ENCODE measurements at places on chromosomes 16 and 17.

GRCh38 chr17:79152636-79153035, 78.0 kb downstream of the ENGASE start:
- DNase-seq: no peak

DNA sequence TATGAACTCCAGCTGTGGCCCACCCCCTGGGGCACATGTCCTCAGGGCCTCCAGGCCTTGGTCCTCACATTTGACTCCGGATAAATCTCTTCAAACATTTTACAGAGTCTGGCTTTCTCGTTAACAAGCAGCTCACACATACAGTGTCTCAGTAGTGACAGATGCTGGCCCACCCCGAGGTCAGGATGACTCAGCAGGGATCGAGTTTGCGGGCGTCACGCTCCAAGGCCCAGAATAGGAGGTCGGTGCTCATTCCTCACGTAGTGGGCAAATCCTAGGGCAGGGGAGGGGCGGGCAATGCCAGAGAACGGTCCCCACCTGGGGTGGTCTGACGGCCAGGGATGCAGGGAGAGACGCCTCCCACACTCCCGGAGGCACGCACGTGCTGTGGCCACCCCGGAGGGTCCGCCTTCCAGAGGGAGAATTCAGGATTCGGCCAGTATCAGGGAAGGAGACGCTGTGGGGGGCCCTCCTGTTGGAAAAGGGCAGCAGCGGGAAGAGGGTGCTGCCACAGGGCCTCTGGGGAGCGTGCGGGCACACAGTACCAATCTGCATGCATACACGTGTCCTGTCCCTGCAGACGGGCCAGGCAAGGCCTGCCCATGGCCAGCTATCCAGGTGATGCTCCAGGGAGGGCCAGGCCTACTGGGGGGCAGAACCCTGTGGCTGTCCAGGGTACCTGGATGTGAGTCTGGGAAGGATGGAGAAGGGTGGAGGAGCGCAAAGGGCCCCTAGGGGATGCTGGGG, 8.6 kb downstream of the SLC7A5 start:
- DNase-seq: no peak

DNA sequence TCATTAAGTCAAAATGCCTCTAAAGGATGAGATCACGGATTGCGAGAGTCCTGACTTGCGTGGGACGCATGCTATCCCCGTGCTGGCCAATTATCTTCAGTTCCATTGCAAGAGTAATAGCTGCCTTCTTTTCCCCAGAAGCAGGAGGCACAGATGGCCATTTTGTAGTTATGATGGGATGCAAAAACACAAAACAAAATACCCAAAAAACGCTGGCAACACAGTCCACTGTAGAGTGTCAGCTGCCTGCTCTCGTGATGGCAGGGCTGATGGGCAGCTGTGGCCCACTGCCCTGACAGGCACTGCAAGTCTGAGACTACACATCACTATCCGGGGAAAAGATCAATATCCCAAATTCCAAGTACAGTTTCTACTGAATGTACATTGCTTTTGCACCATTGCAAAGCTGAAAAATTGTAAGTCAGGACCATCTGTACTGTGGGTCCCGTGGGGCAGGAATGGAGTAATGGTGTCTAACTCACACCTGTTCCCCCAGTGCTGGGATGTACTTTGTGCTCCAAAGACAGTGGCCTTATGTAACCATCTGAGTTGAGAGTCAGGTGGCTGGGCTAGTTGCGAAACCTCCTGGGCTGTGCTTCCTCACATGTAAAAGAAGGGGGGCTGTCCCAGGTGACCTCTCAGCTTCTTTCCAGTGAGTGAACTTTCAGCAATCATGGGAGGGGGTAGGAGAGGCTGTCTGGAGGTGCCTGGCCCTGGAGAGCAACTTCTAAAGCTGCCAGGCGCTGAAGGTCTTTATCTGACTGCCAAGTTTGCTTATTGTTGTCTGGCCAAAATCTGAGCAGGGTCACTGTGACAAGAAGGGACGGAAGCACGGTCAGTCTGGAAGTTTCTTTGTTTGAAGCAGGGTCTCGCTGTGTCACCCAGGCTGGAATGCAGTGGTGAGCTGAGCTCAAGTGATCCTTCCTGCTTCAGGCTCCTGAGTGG, 4.7 kb downstream of the SLC47A1 start:
- DNase-seq: no peak

GRCh38 chr17:1597861-1598342, 30.7 kb downstream of the SLC43A2 start:
- DNase-seq: no peak

- DNase-seq: no peak
Measured at GRCh38 chr17:63983320-63983719, 10.6 kb upstream of the SCN4A start.

- no peak for DNase-seq
Measured at GRCh38 chr17:2487306-2487705, 24.4 kb downstream of the METTL16 start.

DNA sequence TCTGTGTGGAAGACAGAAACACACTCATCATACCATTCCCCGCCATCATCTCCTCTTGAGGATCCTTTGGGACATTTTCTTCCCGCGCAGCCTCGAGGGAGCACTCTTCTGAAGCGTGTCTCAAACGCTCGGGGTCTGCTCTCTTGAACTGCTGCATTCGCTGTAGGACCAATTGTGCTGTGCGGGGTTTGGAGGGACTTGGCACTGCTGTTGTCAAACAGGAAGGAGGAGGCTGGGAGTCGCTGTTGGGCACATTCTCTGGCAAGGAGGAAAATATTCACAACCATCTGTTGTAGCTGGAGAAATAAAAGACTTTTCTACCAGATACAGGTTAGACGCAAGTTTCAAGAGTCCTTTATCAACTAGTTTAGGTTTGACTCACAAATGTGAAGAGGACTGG, 5.0 kb downstream of the SLX4 start:
- no peak for DNase-seq

DNA sequence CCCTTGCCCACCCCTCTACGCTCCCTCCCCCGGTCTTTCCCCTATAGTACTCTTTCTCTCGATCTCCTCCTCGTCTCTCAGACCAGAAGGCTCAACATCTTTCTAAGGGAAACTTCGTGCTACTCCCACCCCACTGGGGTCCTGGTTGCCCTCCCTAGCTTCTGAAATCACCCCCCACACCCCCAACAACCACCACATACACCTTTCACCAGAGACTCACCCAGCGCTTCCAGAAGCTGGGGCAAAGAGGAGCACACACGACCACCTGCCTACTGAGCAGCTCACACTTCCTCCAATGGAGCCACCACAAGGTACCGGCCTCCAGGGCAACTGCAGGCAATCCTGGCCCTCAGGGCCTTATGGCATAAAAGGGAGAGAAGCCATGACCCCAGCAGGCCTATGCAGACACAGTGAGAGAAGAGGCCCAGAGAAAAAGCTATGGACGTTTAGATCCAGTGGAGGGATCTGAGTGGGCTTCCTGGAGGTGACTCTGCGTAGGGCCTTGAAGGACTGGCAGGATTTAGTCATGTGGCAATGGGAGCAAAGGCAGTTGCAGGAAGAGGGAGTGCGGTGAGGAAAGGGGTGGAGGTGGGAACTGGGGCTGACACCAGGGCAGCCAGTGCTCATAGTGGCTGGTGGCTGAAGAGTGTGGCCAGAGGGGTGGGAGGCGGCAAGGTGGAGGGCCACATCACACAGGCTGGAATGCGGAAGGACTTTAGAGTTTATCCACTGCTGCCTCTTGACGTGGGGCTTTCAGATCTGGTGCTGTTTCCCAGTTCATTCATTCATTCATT, 12.1 kb upstream of the TMEM92 start:
- no peak for DNase-seq

DNA sequence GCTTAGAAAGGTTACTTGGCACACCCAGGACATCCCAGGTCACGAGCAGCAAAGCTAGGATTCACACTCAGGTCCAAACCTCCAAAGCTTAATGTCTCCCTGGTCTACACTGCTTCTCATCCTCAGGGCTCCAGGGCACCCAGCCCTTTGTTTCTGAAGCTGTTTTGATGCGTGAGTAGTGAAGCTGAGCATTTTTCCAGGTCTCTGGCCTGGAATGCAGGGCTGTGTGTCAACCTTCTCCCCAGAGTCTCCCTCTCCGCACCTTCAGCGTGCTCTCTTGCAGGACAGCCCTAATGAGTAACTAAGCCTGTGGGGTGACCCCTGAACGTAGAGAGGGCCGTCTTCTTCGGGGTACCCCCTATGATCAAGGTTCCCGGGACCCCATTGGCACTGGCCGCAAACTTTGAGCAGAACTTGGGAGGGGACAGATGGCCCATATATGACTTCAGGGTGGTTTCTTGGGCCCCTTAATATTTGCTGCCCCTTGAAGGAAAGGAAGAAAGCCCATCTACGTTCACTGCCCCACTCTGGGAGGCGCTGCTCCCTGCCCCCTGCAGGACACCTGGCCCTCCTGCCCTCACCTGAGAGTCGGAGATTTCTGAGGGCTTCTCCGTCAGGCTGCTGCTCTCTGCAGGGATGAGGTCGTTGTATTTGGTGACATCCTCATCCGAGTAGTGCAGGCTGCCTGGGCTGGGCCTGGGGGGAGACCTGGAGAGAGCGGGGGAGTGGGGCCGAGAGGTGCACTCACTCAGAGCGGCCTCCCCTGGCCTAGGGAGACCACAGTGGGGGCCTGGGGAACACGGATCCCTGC, 36.4 kb upstream of the CDC42EP4 start:
- no peak for DNase-seq

- no peak for DNase-seq
Measured at GRCh38 chr17:36627101-36627500, 25.7 kb downstream of the MRM1 start.

DNA sequence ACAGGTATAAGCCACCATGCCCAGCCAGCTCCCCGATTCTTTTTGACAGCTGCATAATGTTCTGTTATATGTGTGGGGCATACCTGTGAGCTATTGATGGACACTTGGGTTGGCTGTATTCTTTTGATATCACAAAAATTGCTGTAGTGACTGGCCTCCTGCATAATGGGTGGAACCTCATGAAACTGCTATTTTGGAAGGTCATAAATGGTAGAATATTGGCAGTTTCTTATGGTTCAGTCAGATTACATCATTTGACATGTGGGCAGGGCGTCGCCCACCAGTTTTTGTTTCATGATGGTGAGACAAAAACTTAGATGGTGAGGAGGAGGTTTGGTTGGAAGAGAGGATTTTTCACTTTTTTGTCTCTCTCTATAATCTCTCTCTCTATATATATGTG, 26.7 kb upstream of the POLR3E start:
- no peak for DNase-seq

DNA sequence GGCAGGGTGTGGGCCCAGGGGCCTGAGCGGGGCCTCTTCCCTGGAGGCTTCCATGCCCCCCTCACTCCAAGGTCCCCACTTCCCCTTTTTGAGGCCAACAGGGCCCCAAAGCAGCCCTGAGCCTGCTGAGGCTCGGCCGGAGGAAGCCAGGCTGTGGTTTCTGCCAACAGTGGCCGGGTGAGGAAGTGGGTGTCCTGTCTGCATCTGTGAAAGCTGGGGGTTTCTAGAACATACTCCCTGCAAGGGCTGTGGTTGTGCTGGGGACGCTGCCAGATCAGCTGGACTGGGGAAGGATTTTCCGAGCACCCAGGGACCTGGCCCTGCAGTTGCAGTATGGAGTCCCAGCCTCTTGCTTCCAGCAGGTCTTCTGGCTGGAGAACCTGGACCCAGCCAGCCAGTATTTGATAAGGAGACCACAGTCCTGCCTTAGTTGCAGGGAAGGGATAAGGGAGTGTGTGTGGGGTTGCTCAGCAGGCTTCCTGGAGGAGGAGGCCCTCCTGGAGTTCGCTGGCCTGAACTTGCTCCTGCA, 15.7 kb downstream of the ADCY7 start:
- peak; percentile 37 for DNase-seq

DNA sequence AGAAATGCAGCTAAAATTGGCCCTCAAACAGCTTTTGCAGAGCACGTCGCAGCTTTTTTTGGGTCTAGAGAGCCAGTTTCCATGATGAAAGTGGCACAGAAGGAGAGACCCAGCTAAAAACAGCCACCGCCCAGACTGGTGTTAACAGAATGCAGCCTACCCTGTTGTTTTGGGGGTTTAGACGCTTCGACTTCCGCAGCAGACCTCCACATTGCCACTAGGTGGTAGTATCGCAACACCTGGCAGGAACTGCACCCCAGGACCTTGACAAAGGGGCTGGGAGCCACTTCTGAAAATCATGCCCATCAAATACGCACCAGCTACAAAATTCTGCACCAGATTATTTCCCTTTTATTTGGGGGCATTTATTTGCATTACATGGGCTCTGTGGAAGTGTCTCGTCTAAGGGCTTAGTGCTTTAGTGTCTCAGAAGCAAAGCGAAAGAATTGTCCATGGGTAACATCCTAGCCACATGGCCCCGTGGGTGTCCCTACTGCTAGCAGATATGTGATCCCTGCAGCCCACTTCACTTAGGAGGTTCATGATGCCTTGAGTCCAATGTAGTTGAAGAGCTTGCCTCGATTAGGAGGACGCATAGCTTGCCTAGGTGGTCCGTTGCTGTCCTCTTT, 167.1 kb downstream of the HAPSTR1 start:
- DNase-seq: peak; percentile 84

DNA sequence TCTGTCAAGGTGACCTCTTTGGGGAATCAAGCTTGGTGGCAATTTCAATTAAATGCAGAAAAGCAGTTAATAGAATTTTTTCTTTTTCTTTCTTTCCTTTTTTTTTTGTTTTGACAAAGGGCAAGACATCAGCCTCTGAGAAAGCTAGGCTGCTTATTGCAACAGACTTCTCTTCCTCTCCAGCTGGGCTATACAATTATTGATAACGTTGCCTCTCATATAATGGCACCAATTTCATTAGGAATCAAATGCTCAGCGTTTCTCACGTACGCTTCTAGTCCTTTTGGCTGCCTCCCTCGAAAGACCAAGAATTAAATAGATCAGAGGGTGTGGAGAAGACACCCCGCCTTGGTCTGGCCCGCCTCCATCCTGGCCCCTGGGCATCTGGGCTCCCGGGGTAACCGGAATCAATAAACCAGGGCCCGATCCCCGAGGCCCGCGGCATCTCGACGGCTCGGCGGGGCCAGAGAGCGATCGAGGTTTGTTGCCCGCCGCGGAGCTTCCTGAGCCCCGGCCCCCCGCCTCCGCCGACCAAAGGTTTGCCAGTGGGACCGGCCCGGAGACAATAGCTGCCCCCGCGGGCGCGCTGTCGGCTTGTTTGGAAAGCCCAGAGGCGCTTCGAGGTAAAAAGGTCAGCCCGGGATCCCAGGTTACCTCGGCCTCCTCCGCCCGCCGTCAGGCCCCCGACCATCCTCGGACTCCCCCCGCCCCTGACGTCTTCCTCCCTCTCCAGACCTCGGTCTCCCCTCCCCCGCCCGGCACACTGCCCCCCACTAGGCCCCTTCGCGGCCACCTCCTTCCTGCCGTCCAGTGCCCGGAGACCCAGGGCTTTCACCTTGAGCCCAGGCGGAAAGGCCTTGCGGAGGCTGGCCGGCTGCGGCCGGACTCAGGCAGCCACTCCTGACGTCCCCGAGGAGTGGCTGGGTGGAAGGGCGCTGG, 3.9 kb downstream of the HOXB1 start:
- DNase-seq: no peak

- DNase-seq: no peak
Measured at GRCh38 chr17:73096211-73096610, 3.7 kb upstream of the SLC39A11 start.
